DMS79 treated with DMSO at 0.1 percent for 48 hours (cell line): ENCODE measurements at places on chromosomes 7 and 10.

DNA sequence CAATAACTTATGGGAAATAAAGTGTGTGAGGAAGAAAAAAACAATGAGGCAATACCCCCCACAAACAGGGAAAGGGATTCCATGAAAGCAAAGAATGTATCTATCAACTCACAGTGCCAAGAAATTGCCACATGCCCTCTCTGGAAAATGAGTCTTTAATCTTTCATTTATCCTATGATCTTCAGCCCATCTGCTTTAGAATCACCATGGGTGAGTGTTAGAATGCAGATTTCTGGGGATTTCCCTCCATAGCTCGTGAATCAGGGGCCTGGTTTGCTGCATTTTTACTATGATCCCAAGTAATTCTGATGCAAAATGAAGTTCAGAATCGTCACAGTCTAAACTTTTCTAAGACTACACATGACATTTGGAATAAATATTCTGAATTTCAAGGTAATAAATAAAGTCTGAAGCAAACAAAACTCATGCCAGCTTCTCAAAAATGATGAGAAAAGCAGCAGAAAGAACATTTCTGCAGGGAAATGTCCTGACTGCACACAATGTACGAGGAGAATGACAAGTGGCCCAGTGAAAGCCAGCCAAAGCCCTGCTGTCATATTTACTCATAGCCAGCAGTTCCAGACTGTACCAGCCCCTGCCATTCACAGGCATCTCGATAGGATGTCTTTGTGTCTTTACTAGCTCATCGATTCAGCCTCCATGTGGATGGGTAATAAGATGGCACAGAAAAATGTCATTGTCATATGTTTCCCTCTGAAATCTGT, 167.1 kb downstream of the ELMO1 start:
- no peak for DNase-seq

GRCh38 chr7:106868364-106868763, 3.3 kb downstream of the PIK3CG start:
- no peak for DNase-seq

DNA sequence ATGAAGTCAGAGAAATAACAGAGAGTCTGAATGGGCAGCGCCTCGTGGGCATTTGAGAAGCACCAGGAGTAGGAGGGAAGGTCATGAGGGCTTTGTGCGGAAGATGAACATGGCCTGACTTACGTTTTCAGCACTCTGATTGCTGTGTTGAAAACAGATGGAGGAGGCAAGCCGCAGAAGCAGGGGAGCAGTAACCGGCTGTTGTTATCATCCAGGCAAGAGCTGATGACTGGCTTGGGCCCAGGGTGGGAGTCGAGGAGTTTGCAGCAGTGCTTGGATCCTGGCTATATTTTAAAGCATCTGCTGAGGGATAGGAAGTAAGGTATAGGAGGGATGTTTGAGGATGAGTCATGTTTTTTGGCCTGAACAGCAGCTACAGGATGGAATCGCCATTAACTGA, 12.7 kb upstream of the PDLIM1 start:
- DNase-seq: no peak

DNA sequence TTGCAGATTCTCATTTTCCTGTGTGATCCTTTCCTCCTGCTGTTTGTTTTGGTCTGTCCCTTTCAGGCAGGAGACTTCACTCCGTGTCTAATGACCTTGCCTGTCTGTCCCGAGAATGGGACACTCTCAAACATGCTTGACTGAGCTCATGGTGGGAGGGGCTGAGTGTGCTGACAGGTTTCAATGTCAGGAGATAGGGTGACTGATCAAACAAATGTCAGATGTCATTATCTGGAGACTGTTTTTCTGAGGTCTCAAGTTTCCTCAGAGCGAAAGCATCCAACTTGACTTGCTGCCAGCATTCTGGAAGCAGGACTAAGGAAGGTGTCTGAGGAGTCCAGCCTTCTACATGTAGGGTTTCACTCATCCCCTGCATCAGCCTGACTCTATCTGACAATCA, 228.8 kb upstream of the KIAA1217 start:
- DNase-seq: no peak

DNA sequence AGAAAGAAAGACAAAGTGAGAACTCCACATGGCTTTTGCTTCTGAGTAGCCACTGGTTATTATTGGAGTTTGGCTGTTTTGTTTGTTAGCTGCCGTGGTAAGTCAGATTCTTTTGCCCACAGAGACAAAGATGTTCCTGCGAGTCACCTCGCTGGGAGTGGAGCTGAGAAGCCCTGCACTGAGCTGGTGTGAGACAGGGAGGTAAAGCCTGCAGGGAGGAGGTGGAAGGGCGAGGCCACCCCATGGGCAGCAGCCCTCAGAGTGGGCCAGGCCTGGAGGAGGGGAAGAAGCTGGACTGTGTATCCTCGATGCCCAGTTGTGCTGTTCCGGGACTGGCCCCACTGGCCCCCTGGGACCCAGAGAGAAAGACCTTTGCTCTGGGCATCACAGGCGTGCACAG, 14.3 kb upstream of the NOM1 start:
- DNase-seq: no peak

DNA sequence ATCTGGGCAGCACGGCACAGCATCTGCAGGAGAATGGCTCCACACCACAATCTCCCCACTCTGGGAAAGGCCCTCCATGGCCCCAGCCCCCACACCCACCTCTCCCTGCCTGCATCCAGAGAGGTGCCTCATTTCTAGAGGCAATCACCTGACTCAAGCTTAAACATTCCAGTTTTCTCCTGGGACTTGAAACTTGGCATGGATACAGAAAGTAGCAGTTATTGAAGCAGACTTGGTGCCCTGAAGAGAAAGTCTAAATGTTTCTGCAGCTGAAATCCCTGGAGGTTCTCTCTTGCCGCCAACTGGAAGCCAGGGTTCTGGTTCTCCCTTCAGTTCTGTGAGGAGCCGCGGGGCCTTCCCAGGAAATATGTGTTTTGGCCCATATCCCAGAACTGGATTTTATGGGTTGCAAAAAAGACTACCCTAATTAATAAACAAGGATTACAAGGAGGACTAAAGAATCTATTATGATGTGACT, 122.8 kb downstream of the SKIDA1 start:
- no peak for DNase-seq

DNA sequence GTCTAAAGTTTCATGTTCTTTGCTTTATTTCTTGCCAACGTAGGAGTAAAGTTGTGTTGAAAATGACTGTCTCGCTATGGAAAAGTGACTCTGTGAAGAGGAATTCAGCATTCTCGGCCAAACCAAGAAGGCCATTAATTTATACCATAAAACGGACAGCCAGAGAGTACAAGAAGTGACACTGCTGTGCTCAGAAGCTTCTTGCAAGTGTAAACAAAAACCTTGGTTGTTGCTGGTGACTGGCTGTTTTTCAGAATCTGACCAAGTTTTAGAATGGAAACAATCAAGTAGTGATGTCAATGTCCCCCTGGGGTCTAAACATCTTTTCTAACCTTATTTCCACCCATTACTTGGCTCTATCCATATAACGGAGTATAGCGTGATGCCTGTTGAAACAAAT, 201.9 kb downstream of the INHBA start:
- no peak for DNase-seq

DNA sequence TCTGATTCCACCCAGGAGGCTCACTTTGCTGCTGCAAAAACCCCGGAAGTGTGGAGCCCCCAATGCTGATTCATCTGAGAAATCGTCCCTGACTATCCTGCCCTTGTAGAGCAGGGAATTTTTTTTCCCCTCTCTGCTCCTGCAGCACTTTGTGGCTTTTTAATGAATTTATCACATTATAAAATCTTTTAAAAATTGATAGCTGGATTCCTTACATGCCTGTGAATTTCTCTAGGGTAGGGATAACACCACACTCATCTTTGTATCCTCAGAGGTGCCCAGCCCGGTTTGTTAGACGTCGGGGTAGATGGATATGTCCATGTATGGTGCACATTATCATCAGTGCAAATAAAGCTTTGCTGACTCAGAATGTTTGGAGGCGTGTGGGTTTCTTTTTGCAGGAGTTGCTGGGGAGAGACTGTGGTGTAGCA, 185.7 kb downstream of the STK31 start:
- DNase-seq: no peak

DNA sequence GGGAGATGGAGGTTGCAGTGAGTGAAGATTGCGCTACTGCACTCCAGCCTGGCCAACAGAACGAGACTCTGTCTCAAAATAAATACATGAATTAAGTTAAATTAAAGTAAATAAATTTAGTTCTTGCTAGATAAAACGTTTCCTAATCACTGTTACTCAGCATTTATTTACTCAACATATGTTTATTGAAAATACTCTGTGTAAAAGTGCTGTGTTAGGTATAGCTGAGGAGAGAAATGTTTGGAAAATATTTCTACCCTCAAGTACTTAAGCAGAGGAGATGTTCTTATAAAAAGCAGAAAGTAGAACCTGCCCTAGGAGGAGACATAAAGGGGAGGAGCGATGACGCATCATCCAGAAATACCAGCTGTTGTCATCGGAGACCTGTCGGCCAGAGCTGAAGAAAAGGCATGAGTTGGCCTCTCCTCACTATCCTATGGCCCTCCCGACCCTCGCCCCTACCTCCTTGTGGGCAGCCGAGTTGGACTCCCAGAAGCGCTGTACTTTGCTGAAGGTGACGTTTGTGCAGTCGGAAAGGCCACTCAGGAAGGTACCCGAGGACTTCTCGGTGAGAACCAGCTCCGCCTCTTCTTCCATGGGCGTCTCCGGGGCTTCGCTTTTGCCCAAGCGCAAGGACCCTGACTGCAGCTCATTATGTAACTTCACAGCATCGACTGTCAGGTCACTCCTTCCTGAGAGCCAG, 1.1 kb downstream of the RRP12 start:
- DNase-seq: no peak

DNA sequence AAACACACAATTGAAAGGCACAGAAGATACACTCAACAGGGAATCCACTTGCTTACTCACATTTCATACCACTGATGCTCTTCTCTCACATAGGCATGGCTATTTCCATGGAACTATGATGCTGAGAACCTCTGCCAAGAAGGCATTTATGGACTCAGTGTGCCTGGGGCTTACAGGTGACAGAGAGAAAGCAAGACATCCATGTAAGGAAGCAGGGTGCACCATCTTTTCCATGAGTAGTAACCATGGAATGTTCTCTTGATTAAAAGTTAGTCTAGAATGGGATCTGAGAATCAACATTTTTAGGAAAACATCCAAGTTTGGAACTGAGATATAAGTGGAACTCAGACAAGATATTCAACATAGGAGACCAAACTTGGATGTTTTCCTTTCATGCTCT, 52.5 kb upstream of the MACC1 start:
- DNase-seq: no peak

- no peak for DNase-seq
These were observed 63.9 kb downstream of the TPK1 start for GRCh38 chr7:144771927-144772326.

DNA sequence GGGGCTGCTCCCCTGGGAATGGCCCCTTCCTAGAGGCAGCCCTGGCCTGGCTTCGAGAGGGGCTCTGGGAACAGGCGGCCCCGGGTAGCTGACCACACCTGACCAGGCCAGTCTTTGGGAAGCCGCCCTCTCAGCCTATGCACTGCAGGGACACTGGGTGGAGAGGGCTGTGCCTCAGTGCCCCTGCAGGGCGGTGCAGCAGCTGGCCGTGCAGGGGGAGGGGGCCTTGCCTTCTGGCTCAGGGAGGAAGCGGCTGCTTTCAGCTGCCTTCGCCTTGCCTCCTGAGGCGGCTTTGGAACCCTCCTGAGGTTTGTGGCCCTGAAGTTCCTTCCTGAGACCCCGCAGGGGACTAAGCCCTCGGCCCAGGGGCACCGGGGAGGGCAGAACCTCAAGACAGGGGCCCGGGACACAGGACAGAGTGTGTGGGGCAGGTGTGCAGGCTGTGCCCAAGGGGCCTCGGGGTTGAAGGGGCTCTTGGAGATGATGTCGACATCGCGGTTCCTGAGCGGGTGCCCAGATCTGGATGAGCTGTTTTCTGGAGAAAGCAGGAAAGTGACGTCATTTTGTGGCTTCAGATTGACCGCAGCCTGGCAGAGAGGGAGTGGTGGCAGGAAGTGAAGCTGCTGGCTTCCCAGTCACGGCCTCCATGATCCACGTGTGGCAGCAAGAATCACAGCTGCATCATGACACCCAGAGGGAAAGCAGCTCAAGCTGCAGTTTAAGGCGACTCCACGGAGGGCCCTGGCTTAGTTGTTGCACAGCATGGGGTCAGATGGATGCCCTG, 17.7 kb downstream of the ADAM8 start:
- DNase-seq: no peak

GRCh38 chr10:60820093-60820754, 41.9 kb downstream of the CDK1 start:
- no peak for DNase-seq

- DNase-seq: no peak
These were observed 19.7 kb downstream of the TMEM60 start for GRCh38 chr7:77778535-77778934.

GRCh38 chr7:30647589-30648364, 34.5 kb downstream of the CRHR2 start:
- DNase-seq: no peak

GRCh38 chr10:92972066-92972870, 88.3 kb upstream of the CYP26C1 start:
- DNase-seq: no peak

DNA sequence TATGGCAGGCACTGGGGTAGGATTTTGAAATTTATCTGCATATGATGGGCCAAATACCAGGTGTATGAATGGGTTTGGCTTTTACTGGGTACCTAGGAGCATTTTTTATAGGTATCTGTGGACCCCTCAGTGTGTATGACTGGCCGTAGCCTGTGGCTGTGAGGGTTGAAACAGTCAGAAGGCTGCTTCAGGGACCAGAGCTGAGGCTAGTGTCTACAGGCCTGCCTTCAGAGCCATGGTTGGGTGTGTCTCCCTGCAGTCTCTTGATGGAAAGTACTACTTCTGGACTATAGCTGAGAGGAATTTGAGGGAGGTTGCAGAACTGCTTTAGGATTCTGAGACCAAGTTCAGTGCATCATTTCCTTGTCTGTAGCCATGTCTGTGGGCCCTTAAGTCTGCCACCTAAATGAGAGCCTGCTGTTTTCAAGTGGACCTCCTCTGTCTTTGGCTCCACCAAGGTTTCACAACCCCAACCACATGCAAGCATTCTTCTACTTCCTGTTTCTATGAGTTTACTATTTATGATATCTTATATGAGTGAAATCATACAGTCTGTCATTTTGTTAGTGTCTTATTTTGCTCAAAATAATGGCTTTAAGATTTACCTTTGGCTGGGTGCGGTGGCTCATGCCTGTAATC, 19.9 kb upstream of the ZNF138 start:
- DNase-seq: no peak
